ENCODE measurements at places on chromosomes 16 and 17.

GRCh38 chr17:76014100-76014924 is 12.8 kb downstream of the EVPL start:
- peak; percentile 94 for DNase-seq

- DNase-seq: no peak
These were observed 10.6 kb downstream of the BLTP2 start for GRCh38 chr17:28634206-28634865.

DNA sequence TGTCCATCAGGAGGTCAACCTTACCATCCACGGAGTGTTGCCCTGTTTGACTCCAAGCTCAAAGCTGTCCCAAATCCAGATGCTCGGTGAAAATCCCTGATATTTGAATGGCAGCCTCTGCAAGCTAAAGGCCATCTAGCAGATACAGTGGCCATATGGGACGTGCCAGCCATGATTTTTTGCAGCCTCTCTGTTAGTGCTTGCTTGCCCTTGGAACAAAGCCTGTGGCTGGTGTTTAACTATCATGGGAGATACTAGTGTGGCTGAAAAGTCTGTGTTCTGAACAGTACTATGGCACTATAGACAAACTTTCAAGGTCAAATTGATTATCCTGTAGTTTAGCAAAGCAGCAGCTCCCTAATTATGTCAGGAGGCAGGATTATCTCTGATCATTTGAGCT is 214.3 kb downstream of the CDH13 start:
- no peak for DNase-seq

DNA sequence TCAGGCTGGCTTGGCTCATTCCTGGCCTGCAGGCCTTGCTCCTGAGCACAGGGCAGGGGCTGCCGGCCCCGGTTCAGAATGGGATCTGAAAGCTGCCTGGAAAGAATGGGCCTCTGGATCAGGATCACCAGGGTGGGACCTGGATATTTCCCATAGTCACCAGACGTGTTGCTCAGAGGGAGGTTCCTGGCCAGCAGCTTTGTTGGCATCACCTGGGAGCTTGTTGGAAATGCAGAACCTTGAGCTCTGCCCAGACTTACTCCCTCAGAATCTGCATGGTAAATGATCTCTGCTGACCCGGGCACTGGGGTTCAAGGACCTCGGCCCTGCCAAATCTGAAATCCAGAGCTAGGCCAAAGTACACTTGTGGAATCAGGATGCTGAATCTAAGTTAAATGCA is 29.5 kb upstream of the MED9 start:
- no peak for DNase-seq

DNA sequence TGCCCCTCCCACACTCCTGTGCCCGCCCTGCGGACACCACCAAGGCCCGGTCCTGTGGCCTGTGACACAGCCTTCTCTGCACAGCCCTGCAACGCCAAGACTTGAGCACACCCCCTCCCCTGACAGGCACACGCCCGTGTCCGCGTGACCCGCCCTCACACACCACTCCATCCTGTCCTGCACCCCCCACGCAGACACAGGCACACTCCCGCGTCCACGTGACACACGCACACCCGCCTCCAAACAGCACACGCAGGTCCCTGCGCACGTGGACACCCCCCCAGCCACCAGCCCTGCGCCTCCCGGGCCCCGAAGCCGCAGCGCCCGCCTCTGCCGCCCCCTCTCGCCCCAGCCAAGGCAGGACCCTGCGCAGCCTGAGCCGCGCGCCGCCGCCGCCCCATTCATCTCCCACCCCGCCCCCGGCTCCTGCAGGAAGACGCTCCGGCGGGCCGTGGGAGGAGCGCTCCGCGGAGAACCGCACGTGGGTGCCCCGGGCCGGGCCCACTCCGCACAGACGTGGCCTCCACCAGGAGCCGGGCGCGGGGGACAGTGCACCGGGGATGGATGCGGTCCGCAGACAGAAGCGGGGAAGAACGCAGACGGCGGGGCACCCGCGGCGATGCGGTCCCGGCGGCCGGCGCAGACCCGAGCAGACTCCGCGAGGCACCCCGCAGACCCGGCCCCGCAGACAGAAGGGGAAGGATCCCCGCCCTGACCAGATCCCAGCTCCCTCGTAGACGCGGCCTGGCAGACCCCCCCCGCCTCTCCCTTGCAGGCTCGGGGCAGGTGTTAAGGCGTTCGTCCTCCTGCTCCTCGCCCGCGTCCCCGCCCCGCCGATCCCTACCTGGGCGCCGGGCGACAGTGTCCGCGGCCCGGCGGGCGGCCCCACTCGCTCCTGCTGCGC is 506 bp downstream of the CAMKK1 start:
- DNase-seq: peak; percentile 93

DNA sequence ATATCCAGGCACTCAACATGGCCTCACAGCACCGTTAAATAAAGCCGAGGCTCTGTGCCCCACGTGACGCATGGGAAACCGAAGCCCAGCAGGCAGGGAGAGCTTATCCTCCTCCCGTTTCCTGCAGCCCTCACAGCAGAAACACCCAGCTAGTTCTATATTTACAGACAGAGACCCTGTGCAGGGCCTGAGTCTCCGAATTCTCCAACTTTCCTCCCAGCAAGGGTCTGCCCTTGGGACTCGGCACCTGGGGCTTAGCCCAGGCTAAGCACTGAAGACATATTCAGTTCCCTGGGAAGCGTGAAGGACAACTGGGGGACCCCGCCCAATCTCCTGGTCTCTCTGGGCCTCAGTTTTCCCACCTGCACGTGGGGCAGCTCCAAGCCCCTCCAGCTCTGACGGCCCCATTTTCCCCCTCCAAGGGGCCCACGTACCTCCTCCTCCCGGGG is 29.2 kb downstream of the TRPV3 start:
- DNase-seq: no peak

DNA sequence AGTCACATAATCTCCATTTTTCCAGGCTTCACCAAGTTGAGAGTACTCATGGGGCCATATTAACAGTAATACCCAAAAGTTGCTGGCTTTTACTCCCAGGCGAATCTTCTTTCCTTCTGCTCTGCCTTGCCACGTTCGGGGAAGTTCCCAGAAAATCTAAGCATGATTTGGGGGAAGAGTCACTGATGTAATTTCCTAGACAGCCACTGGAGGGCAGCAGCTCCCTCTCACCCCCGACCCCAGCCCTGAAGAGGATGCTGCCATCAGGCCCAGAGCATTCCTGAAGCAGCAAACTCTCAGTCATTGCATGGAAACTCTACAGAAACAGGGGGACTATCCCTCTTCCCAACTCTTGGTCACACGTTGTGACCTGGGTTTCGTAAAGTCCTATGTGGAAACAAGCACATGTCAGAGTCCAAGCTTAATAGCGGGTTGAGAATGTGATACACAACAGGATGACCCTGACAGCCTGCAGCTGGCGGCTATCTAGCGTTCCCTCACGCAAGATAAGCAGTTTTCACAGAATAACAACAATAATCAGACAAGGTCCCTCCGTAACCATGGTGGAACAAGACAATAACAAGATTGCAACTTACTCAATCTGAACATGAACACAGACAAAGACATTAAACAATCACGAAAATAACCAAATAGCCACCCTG is 43.8 kb upstream of the DHX40 start:
- peak; percentile 88 for DNase-seq

DNA sequence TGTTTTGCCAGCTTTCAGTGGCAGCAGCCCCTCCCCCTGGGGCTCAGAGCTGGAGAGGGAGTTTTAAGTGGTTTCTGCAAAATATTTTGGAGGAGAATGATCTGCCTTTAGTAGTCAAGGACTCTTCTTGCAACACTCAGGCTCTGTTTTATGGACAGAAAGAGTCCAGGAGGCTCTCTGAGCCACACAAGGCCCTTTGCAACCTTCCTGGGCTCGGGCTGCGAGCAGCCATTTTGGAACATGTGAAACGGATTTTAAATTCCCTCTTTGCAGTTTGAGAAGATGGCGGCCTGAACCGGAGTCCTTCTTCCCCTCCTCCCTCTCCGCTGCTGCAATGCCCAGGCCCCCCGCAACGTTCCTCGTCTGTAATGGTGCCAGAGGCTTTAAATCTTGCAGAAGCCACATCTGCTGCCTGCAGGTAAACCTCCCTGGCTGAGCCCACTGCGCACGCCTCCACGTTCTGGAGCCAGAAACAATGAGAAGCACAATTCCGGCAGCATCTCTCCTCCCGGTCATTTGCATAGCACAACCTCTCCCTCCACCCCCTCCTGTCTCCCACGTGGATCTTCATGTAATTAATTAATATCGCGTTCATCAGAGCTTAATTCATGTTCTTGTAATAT is 386.1 kb downstream of the SEC14L1 start:
- DNase-seq: no peak

DNA sequence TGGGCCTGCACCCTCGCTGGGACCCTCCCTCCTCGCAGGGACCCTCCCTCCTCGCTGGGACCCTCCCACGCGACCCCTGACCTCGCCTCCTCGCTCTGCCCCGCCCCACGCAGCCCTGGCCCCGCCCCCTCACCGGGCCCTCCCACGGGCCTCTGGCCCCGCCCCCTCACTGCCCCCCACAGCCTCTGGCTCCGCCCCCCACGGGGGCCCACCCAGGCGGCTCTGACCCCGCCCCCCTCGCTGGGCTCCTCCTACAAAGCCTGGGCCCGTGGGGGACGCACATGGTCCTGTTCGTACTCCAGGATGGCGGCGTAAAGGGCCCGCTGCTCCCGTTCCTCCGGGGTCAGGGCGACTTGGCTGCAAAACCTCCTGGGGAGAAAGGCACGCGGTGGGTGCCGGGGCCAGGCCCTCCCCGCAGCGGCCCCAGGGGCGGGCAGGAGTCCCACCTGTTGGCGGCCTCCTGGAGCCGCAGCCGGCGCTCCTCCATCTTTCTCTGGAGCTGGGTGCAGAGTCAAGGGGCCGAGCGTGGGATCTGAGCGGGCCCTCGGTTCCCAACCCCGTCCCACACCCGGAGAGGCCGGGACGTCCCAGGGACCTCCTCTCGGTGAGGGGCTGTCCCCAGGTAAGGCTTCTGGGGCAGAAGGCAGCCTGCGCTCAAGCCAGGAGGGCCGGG is 9.0 kb downstream of the VPS9D1 start:
- DNase-seq: peak; percentile 93

DNA sequence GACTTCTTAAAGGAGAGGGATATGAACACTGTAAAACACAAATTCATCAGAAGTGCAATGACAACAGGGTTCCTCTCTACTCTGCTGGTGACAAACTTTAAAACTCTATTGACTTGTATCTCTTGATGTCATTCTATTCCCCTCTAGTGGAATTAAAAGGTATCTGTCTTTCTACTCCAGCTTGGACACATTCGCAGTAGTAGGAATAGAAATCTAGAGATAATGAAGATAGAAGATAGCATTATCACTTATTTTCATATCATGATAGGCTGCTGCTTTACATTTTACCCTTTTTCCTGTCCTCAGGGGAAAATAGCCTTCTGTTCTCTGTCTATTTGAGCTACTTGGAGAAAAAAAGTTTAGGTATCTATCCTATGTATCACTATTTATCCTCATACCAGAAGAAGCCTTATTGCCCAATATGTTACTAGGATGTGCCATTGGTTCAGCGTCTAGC is 209.6 kb upstream of the CACNG5 start:
- no peak for DNase-seq

All from activated CD4-positive, alpha-beta T cell treated with anti-CD3 and anti-CD28 coated beads, Interleukin-2, amount 10 ng/mL, durations not matched to agents 24 days and 14 days (primary cell).